ENCODE measurements at places on chromosomes 13 and 19.

- DNase-seq, result no peak
Observed at GRCh38 chr13:112074139-112074865, 7.4 kb downstream of the SOX1 start.

- no peak for DNase-seq
Observed at GRCh38 chr19:51311351-51312257, at the start of gene IGLON5. Gene IGLON5, plus strand, starts transcription at chr19:51311644. Its CDS starts 204 bp downstream, at chr19:51311848.

DNA sequence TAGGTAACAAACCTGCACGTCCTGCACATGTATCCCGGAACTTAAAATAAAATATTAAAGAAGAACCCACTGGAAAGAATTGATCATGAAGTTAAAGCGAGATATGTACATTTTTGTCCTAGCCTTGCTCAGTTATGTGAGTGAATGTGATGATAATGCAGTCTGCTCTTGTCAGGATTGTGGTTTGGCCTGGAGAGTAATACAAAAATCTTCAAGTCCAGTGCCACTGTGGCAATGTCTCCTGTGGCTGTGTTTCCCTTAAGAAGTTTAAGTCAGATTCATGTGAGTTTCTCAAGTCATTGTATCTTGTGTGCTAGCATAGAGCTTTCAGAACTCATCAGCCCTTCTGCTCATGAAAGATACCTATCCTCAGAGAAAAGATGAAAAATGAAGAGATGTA lies 18.0 kb upstream of the ITGBL1 start:
- DNase-seq, result no peak

DNA sequence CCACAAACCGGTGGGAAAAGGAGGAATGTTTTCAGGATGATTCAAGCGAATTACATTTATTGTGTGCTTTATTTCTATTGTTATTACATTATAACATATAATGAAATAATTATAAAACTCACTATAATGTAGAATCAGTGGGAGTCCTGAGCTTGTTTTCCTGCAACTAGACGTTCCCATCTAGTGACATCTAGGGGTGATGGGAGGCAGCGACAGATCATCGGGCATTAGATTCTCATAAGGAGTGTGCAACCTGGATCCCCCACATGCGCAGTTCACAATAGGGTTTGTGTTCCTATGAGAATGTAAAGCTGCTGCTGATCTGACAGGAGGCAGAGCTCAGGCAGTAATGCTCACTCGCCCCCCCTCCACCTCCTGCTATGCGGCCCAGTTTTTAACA lies 54.5 kb downstream of the SPTBN4 start:
- DNase-seq, result no peak

DNA sequence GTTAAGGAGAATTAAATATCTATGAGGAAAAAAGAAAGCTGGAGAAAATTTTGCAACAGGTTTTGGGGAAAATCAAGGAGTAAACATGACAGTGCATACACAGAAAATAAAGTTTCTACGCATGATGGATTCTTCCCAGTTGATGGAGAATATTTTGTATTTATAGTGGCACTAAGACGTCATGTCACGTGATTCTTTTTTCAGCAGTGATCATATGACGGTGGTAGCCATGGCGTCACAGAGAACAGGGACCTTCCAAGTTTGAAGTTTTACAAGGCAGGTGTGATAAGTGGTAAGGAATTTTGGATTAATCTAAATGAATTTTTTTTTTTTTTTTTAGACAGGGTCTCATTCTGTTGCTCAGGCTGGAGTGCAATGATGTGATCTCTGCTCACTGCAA lies 8.5 kb downstream of the MBD3L1 start:
- no peak for DNase-seq

GRCh38 chr19:55276720-55277430 lies 3.0 kb downstream of the HSPBP1 start:
- no peak for DNase-seq

- DNase-seq, result no peak
Observed at GRCh38 chr13:40806241-40806640, 16.8 kb downstream of the SLC25A15 start.

- DNase-seq, result peak; percentile 59
Observed at GRCh38 chr13:49407068-49407467, 36.8 kb downstream of the CAB39L start.

DNA sequence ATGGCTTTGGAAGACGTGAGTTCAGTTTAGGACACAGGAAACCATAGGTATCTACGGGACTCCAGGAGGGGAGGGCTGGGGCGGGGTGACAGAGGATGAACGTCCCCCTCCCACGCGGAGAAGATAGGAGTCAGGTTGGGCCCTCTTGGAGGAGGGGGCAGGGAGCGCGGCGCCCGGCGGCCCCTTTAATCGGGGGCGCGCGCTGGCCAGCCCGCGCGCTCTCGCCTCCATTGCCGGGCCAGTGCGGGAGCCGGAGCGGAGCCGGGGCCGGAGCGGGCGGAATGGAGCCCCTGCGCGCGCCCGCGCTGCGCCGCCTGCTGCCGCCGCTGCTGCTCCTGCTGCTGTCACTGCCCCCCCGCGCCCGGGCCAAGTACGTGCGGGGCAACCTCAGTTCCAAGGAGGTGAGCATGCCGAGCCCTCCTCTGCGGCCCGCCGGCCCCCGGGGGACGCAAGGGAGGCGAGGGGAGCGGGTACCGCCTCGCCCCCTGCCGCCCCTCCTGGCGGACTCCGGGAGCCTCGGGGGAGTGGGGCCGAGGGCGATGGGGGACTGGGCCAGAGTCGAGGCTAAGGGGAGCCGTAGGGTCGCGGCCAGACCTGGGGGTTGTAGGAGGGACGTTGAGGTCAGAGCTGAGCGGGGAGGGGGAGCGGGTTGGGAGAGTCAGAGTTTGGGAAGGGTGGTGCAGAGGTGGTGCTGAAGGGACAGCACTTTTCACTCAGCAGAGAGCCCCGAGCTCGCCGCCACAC lies at the start of gene TMEM145:
TSS of gene TMEM145 (plus strand) at position 214 of the 744 bp plus-strand sequence. CDS start at position 282, 68 bp downstream.
- DNase-seq, result peak; percentile 58

DNA sequence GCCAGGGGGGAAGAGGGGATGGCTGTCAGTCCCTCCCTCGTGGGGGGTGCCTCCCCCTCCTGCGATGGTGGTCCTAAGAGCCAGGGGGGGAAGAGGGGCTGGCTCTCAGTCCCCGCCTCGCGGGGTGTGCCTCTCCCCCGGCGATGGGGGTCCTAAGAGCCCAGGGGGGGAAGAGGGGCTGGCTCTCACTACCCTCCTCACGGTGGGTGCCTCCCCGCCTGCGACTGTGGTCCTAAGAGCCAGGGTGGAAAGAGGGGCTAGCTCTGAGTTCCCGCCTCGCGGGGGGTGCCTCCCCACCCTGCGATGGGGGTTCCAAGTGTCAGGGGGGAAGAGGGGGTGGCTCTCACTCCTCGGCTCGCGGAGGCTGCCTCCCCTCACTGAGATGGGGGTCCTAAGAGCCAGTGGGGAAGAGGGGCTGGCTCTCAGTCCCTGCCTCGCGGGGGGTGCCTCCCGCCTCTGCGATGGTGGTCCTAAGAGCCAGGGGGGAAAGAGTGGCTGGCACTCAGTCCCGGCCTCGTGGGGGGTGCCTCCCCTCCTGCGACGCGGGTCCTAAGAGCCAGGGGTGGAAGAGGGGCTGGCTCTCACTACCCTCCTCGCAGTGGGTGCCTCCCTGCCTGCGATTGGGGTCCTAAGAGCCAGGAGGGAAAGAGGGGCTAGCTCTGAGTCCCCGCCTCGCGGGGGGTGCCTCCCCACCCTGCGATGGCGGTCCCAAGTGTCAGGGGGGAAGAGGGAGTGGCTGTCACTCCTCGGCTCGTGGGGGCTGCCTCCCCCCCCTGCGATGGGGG lies 2325.6 kb upstream of the PCDH20 start:
- no peak for DNase-seq

DNA sequence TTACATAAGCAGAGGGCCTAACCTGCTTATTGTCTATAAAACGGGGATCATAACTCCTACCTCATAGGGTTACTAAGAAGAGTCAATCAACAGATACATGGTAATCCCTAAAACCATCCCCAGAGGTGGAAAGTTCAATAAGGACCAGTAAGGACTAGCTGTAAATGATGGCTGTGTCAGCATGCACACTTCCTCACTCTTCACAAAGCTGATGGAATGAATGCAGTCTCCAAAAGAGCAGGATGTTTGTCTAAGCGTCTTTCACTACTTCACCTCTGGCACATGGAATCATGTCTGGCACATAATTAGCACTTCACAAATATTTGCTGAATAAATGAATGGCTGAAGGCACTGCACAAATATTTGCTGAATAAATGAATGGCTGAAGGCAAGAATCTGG lies 134.2 kb downstream of the MIPEP start:
- no peak for DNase-seq

- DNase-seq, result no peak
Observed at GRCh38 chr13:99907627-99908026, 63.9 kb downstream of the ZIC5 start.

DNA sequence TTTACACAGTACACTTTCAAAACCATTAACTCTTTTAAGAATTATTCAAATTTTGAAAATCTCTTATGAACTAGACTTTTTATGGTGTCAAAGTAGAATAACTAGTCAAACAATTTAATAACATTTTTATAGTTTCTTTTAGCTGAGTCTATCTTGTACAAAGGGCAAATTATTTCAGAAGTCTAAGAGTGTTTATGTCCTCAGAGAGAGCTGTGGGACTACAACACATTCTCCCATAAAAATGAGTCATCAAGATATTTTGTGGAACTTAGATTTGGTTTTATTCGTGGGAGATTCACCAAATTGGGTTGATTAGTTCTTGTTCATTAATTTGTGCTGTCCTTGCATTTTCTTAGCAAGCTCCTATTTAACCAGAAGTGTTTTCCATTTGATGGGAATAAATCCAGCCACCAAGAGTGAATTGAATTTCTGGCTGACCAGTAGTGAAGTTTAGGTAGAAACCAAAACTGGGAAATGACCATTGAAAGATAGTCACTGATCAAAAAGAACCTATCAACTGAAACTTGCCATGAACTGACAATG lies 291.0 kb downstream of the DLEU7 start:
- no peak for DNase-seq

DNA sequence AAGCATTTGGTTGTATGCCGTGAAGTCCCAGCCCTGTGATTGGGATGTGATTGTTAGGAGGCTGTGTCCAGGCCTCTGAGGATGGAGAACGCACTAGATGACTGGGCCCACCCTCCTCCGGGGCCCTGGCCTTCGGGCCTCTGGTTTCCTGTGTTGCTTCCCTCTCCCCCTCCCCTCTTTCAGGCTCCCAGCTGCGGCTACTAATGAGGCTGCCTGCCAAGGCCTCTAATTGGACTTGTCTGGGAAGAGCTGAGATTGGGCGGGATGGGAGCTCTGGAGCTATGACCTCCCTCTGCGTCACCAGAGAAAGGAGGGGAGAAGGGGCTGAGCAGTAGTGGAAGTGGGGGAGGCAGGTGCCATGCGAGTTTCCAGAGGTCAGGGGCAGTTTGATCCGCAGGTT lies 9.9 kb downstream of the PTH2 start:
- no peak for DNase-seq

- DNase-seq, result no peak
Observed at GRCh38 chr13:58547419-58547818, 915.9 kb downstream of the PCDH17 start.

DNA sequence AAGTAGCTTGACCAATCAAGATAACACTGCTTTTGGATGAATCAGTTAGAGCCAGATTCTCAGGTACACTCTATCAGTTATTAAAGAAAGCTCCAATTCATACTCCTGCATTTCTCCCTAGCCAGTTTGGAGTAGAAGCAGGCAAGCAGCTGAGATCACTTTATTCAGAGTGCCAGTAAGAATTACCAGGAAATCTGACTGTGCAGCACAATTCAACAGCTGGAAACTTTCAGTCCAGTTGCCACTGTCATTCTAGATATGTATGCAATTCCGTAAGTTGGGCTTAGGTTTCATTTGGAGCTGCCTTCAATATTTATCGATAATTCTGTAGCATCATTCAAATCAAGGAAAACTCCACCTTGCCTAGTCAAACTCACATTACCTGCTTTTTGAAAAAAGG lies 2625.6 kb upstream of the PCDH20 start:
- DNase-seq, result no peak

GRCh38 chr19:35346193-35347052 lies 1.3 kb upstream of the FFAR1 start:
- no peak for DNase-seq

- DNase-seq, result no peak
Observed at GRCh38 chr13:20057963-20058362, 99.4 kb downstream of the ZMYM2 start.

- DNase-seq, result peak; percentile 62
Observed at GRCh38 chr13:29472332-29472961, 123.0 kb downstream of the SLC7A1 start.

DNA sequence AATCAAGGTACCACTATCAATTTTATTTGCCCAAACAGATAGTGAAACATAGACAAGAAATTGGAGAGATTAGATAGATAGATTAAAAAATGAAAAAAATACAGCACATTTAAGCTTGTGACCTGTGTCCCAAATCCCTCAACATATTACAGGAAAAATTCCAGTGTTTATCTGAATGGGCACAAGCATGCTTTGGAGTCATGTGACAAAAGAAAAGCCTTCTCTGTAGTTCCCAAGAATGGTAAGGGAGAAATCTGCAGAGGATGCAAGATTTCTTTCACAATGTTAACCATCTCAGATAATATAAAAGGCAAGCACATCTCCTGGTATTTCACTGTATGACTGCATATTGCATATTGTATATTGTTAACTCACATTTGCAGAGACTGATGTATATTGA lies 168.0 kb downstream of the PCDH9 start:
- no peak for DNase-seq

DNA sequence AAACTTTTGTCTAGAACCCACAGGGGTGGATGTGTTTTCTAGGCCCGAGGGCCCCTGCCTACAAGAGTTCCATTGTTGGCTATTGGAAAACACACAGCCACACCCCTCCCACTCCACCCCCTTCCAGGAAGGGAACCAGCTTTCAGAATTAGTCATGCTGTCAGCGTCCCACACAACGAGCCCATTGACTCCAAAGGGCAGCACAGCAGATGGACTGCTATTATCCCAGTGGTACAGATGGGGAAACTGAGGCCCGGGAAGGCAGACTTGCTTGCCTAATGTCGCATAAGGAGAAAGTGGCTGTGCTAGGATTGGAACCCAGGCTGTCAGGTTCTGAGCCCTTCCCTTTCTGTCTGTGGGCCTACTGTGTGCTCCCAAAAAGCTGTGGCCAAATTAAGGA lies 8.1 kb upstream of the FXYD3 start:
- peak; percentile 23 for DNase-seq

GRCh38 chr13:91593456-91593855 lies 195.0 kb downstream of the GPC5 start:
- no peak for DNase-seq

DNA sequence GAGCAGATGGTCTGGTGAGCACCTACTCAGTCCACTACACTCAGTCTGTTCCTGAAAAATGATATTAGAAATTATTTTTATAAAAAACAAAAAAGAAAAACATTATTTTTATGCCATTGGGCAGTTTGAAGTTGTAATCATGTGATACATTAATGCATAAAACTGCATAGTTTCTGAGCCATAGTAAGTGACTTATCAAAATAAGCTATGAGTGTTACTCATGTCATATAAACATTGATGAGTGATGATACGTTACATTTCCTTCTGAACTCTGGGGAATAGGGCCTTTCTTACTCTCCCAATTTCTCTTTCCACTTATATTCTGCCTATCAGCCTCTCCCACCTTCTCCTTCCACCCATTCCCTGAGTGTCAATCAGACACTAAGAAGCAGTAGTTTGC lies 8.9 kb downstream of the ZNF805 start:
- peak; percentile 35 for DNase-seq

Measured in fibroblast of skin of back (primary cell).